HT1080 (cell line): ENCODE measurements at places on chromosomes 16 and 17. TPM values are rescaled to one million over a fixed set of nuclear protein-coding genes. Genes with fewer than 3 reads are reported as not detected.

DNA sequence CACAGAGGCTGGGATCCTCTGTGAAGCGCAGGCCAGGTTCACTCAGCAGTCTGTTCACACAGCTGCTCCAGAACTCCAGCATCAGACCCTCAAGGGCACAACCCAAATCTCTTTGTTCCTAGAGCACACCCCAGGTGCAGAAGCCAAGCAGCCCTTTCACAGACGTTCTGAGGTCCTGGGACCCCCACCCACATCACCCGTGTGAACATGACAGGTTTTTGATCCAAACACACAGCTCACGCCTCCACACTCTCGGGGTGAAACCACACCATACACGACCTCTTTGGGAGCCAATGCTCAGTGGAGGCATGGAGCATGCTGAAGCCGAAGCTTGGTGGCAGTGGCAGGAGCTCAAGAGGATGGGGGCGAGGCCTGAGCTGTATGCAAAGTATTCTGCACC is 97.4 kb downstream of the ZNF778 start:
- no peak for DNase-seq

DNA sequence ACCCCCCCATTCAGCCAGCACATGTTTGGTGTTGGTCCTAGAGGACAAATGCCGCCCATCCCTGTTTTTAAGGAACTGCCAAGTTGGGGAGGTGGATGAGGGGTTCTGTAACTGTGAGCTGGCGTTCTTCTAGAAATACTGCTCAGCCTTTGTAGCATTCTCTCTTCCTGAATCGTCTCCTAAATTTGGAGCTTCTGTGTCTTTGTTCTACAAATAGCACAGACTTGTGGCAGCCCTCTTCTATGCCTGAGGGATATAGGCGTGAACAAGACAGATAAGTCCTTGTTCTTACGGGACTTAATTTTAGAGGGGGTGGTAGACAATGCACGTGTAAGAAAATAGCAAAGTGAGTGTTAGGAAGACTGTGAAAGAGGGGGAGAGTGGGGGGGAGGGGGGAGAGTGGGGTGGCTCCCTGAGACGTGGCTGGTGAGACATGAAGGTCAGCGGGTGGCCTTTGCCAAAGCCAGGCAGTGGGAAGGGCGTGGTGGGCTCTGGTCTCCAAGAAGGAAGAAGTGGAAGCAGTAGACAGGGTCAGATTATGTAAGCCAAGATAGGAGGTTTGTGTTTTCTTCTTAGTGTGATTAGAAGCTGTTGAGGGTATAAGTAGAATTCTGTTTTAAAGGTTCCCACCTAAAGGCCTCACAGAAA is 9.9 kb downstream of the MFSD11 start:
- no peak for DNase-seq

DNA sequence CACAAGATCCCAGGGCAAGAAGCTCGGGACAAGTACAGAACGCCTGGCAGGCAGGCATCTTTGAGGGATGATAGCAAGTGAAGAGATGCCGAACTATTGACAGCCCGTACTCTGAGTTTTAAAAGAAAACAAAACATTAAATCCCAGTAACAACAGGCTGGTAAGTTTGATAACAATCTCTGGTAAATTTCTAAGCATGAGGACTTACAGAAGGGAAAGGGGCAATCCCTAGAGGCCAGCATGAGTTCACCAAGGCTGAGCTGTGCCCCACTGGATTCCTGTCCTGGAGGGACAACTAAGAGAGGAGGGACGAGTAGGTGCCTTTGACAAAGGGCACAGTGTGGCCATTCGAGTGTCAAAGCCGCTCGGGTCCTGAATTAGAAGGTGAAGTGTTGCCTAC is 26.2 kb downstream of the CCDC182 start:
- DNase-seq, result no peak

DNA sequence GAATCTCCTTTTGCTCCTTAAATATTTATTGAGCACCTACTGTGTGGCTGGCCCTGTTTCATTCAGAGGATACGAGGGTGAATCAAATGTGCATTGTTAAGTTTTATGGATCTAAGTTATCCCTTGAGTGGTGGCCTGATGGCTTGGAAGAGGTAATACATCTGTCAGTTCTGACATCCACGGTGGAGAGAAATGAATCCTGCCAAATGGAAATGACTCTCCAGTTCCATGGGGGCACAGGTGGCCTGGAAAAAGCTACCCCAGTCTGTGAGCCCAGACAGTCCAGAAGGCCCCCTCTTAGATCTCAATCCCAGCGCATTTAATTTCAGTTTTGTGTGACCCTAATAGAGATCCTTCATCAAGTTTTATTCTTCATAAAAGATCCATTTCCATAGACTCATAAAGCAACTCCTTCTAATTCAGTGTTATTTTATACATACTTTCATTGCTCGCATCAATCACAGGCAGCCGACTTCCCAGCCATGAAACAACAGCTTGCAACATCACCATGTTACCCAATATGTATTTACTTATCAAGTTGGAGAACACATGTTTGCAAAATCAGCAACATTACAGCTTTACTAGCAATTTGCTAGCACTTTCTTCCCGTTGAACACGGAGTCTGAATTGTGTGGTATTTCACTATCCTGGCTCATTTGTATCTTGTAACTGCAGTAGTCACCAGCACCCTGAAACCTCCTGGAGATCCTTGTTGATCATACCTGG is 334.8 kb upstream of the HSBP1 start:
- DNase-seq, result no peak

GRCh38 chr17:15023589-15024336 is 241.4 kb downstream of the PMP22 start:
- DNase-seq, result peak; percentile 7

- no peak for DNase-seq
Observed at GRCh38 chr16:49724774-49725173, 131.1 kb downstream of the ZNF423 start.

- DNase-seq, result no peak
Observed at GRCh38 chr16:8855972-8856371, 12.8 kb downstream of the CARHSP1 start.

DNA sequence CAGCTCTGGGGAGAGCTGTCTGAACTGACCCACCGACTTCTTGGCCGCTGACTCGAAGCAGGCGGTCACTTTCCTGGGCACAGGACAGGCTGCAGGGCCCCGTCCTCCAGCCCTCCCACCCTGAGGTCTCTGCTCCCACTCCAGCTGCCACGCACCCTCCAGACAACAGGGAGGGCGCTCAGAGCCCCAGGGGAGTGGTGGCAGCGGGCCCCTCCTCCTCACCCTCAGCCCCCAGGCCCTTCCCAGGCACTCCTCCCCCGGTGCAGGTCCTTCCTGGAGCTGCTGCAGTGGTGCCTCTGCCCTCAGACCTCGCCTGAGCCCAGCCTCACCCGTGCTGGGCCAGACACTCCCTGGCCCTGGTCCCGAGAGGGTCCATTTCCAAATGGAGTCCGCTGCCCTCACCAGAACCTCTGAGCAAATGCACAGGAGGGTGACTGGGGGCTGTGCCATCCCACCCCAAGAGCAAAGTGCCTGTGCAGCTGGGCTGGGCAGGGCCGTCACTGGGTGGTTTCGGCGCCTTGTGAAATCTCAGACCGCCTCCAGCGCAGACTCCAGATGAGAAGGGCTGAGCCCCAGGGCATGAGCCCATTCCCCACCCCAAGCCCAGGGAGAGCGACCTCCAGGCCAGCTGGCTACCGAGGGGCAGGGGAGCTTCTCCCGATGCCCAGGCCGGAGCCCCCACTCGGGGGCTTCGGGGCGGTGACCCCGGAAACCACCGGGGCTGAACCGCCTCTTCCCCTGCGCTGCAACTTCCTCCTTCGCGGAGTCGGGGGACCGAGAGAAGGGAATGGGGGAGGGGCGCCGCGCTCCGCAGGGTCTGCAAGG is 717 bp downstream of the CYBA start:
- no peak for DNase-seq

- DNase-seq, result peak; percentile 99
Observed at GRCh38 chr17:75693500-75694481, 26.7 kb downstream of the SAP30BP start.

GRCh38 chr16:77273-77806 is 685 bp upstream of the MPG start:
- DNase-seq, result peak; percentile 73

DNA sequence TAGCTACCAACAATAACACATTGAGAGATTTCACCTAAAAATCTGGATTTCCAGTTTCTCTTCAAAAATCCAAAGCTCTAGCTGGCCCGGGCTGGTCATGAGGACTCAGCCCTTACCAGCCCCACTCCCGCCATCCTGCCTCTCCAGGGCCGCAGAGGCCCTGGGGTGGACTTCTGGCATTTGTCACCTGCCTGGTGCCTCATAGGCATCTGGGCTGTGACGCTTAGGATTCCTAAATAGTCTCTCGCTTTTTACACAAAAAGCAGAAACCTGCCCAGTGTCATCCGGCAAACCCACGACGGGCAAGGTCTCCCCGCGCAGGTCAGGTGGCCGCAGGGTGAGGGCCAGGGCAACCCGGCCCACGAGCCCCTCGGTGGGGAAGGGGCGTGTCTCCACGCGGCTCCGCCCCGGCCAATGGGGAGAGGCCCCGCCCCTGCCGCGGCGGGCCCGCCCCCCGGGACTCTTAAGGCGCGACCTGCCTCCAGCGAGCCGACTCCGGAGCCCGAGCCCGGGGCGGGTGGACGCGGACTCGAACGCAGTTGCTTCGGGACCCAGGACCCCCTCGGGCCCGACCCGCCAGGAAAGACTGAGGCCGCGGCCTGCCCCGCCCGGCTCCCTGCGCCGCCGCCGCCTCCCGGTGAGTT is at the start of gene VASN:
VASN (plus strand) TSS at position 492 of the 644 bp plus-strand sequence. CDS start 9,030 bp downstream, outside the sequence.
- peak; percentile 41 for DNase-seq

GRCh38 chr17:44925731-44926697 is 10.7 kb upstream of the GFAP start:
- DNase-seq, result no peak

DNA sequence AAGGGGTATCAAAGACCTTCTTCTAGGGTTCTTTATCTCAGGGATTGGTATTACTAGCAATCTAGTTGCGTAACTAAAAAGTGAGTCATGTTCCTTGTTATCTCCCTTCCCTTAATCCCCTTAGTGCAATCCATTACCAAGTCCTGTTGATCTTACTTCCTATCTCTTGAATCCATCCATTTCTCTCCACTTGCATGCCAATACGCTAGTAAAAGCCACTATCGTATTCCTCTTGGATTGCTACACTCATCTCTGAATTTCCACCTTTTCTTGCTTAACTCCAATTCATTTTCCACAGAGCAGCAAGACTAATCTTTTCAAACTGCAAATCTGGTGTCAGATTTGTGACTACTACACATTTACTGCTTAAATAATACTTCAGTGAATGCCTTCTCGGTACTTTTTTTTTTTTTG is 1.8 kb upstream of the ADAT1 start:
- DNase-seq, result peak; percentile 20

- DNase-seq, result no peak
Observed at GRCh38 chr17:74082886-74083285, 120.6 kb upstream of the RPL38 start.

GRCh38 chr17:38740044-38740443 is 8.1 kb downstream of the PCGF2 start:
- no peak for DNase-seq

GRCh38 chr16:66511602-66512271 is 38.2 kb downstream of the TK2 start:
- peak; percentile 50 for DNase-seq

GRCh38 chr17:44387804-44388203 is 1.6 kb downstream of the ITGA2B start:
- no peak for DNase-seq

GRCh38 chr17:81245024-81245664 is 6.0 kb downstream of the NDUFAF8 start:
- no peak for DNase-seq

The KRTAP9-3 gene
- total RNA-seq, result not detected in 2 replicates

The GAST gene
- not detected in 2 replicates for total RNA-seq

The SPAG7 gene
- total RNA-seq, result 75.6 and 81.8 TPM in 2 replicates

The ARSG gene
- 1.0 and 1.2 TPM in 2 replicates for total RNA-seq

The RNF157 gene
- 0.10 and 0.23 TPM in 2 replicates for total RNA-seq

The RPUSD1 gene
- total RNA-seq, result 84.1 and 114 TPM in 2 replicates

The PHKG2 gene
- 24.8 and 25.7 TPM in 2 replicates for total RNA-seq

The TPSD1 gene
- not detected in 2 replicates for total RNA-seq

The CCL5 gene
- total RNA-seq, result not detected in 2 replicates
